Epithelial cell of proximal tubule (primary cell): ENCODE measurements at places on chromosomes 3 and 15.

DNA sequence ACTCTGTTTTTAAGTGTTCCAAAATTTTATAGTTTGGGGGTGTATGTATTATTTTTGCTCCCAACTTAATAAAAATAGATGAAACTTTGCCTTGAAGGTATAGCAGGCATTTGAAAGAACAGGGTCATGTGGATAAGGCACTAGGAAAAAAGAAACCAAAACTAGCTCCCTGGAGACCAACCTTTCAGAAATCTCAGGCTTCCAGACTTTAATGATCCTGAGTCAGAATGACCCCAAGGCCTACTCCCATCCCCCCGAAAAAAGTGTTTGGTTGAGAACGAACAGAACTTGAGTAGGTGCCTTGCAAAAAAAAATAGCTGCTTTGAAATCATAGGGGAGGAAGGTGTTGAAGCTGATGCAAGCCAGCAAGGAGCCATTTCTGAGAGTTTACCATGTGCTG lies 309.5 kb downstream of the THSD4 start:
- DNase-seq: no peak

DNA sequence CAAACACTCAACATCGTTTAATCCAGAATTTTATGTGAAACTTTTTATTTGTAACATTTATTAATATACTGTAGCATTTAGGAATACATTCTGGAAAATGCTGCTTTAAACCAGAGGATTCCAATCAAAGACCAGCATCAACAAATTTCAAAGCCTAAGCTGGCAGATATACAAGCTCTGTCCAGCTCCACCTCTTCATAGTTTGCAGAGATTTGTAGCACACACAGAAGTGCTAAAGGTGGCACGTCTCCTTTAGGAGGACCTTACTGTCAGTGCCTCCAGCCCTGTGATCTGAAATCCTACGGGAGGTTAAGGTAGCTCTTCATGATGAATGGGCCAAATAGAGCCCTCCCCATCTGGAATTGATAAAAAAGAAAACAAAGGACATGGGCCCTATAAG lies 329.7 kb upstream of the NECTIN3 start:
- DNase-seq: no peak

DNA sequence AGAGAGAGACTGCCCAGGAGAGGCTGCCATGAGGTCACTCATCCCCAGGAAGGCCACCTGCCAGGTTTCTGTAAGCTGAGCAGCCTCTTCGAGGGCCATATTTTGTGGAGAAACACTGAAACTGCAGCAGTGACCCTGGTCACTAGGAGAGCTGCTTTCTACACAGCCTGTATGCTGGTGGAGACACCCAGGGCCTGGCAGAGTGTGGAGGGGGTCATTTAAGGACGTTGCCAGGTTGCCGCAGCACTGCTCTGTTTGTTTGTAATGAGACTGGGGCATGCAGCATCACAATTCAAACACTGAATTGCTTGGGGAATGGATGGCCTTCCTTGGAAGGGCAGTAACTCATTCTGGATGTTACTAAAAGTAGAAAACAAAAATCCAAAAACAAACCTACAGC lies 104.9 kb upstream of the TRIM42 start:
- no peak for DNase-seq

GRCh38 chr15:84929795-84930603 lies 45.5 kb downstream of the SLC28A1 start:
- no peak for DNase-seq

DNA sequence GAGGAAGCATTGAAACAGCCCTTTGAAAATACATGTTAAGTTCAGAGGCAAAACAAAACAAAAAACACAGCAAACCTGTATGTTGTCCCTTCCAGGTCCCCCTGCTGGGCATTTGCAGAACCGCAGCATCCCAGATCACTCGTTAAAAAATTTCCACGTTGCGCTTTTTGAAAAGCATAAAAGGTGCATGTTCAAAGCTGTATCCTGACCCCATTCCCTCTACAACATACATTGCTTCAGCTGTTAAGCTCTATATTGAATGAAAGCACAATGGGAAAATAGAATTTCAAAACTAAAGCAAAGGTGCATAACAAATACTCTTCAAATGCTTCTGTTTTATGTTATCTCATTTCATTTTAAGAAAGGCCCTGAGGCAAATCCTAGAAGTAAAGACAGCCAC lies 328.3 kb downstream of the THSD4 start:
- no peak for DNase-seq

DNA sequence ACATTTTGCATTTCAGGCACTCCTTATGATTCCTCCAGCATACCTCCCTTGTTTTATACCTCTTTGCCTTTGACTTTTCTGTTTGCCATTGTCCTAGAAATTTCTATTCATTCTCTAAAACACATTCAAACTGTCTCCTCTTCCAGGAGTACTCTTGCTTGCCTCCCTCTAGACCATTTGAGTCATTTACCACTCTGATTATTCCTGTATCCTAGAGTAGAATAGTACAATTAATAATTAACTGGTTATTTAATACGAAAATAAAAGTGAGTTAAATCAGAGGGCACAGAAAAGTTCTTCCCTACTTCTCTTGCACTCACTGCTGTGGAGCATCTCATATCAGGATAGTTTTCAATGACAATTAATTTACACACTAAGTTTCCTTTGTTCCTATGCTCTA lies 290.2 kb upstream of the RORA start:
- DNase-seq: no peak
